ENCODE measurements at places on chromosomes 2 and 18. TPM values are rescaled to one million over a fixed set of nuclear protein-coding genes. Genes with fewer than 3 reads are reported as not detected.
A peak's percentile ranks its signal among the peaks of the same experiment; 100 is the strongest.

GRCh38 chr2:46984040-46984439 lies 68.4 kb upstream of the MCFD2 start:
- DNase-seq = no peak

Gene DPYSL5
- 0.03 TPM for polyA plus RNA-seq

GRCh38 chr2:83944191-83944590 lies 514.9 kb downstream of the SUCLG1 start:
- DNase-seq = no peak

Gene AMER3
- not detected for polyA plus RNA-seq

- peak; percentile 42 for DNase-seq
Measured at GRCh38 chr2:160918906-160919503, 241.2 kb upstream of the TANK start.

GRCh38 chr2:49000695-49001094 lies 153.6 kb downstream of the FSHR start:
- no peak for DNase-seq

DNA sequence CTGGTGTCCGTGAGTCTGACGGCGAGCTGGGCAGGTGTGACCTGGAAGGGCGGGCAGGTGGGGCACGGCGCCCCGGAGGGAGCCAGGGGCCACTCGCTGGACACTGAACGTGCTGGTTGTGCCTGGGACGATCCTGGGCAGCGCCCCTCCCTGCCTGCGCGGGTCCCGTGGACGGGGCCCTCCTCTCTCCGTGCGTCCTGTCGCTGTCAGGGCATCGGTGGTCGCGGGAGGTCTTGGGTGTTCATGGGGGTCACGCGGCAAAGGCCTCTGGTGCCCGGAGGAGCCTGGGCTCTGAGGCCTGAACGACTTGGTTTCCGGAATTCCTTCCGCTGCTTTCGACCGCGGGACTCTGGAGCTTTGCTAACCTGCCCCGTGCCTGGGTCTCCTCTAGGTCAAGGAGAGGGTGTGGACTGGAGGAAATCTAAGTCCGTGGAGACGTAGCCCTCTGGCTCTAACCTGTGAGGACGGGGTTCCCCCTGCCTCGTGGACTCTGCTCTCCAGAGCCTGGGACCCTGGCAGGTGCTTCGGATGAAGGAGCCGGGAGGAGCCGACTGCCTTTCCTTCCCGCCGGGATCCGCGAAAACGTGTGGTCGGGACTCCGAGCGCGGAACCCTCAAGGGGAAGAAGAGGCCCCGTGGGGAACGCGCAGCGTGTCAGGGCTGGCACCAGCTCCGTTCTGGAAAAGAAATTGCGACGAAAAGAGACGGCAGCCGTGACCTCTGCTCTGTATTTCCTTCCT lies 14.7 kb downstream of the SOX11 start:
- DNase-seq = no peak

GRCh38 chr2:75606761-75607399 lies 39.7 kb upstream of the MRPL19 start:
- no peak for DNase-seq

- DNase-seq = no peak
Measured at GRCh38 chr2:51581636-51582267, 549.8 kb upstream of the NRXN1 start.

DNA sequence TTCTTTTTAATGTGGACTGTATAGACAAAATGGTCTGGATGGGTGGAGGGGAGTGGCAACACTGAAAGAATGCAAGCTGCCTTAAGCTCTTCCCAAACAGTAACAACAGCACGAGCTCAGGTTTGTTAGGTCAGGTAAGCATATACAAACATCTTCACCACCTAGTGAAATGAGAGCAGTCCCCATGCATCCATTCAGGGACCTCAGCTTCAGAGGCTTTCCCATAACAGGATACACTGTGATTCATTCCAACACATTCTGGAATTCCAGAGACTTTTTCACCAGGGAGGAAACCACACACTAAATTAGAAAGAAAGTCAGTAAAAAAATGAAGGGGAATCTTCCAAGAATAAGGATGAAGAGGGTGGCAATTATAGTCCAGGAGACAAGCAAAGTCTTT lies 50.4 kb upstream of the BZW1 start:
- DNase-seq = no peak

DNA sequence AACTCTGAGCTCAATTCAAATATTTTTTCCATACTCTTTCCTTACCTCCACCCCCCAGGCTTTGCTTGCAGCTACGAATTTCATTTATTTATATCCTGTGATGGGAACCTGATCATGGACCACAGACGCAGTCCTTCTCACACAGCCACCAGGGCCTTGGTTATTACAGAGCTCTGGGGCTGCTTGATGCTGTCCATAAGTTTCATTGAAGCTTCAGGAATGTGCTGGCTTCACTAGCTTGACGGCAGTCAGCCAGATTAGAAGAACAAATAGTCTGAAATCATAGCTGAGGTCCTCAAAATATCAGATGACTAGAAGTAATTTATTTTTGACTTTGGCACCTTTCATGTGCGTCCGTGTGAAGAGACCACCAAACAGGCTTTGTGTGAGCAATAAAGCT lies 104.9 kb downstream of the VWA3B start:
- DNase-seq = no peak

DNA sequence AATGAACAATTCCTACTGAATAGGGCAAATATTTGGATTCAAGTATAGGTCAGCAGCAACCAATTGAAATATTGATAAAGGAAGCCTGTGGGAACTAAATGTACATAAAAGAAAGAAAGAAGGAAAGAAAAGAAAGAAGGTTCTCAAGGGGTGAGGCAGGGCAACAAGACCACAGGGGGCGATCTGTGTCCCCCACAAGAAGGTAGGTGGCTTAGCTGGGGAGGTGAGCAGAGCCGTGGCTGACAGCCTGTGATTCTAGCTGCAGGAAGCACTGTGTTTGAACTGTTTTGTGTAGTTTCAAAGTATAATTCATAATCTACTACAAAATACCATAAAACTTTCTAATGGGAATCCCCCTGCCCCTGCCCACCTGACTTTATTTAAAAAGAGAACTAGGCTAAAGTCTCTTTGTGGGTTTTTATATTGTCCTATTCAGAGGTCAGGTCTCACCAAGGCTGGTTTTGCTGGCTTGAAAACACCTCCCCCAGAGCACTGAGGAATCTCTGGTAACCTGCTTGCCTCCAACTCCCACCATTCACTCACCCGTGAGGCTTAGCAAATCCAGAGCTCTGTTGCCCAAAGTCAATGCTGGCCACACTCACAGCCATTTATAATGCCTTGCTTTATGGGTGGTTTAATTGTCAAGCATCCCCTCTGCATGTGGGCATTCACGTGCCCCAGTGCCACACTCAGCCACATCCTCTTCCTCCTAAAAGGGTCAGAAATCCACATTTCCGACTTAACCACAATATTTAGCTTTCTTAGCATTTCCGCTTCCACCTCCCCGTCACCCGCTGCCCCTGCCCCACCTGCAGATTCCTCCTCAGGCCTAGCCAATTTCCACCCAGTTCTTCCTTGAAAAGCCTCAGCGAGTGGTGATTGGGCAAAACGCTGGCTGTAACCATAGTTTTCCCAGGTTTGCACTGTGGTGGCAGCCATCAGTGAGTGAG lies 36.4 kb upstream of the LMAN1 start:
- DNase-seq = no peak

GRCh38 chr2:83516503-83516902 lies 942.6 kb downstream of the SUCLG1 start:
- no peak for DNase-seq

Gene ITGB6
- polyA plus RNA-seq = 3.0 TPM

Gene CELF4
- polyA plus RNA-seq = 0.17 TPM

- DNase-seq = no peak
Measured at GRCh38 chr2:64751286-64752260, 97.9 kb upstream of the SERTAD2 start.

- no peak for DNase-seq
Measured at GRCh38 chr18:23133860-23134779, 1.2 kb upstream of the CABLES1 start.

Gene CXCR1
- polyA plus RNA-seq = not detected

- DNase-seq = no peak
Measured at GRCh38 chr2:55150834-55151233, 81.3 kb downstream of the CLHC1 start.

- no peak for DNase-seq
Measured at GRCh38 chr2:117717072-117717471, 97.4 kb upstream of the DDX18 start.

Gene CDKL4
- not detected for polyA plus RNA-seq

DNA sequence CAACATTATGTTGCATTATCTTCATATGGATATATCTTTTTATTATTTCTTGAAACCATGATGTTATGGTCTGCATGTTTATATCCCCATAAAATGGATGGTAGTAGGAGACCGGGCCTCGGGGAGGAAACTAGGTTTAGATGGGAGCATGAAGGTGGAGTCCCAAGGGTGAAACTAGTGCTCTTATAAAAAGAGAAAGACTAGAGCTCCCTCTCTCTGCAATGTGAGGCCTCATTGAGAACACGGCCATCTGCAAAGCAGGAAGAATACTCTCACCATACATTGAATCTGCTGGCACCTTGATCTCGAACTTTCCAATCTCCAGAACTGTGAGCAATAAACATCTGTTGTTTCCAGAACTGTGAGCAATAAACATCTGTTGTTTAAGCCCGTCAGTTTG lies 64.0 kb downstream of the NXPH2 start:
- no peak for DNase-seq

Gene CLEC4F
- 0.21 TPM for polyA plus RNA-seq

GRCh38 chr2:132620115-132620514 lies 49.9 kb downstream of the LYPD1 start:
- DNase-seq = no peak

GRCh38 chr18:21191596-21192307 lies 50.3 kb upstream of the GREB1L start:
- peak; percentile 59 for DNase-seq

- DNase-seq = no peak
Measured at GRCh38 chr2:96831679-96832078, 12.1 kb downstream of the ANKRD23 start.

Gene IL36RN
- not detected for polyA plus RNA-seq

DNA sequence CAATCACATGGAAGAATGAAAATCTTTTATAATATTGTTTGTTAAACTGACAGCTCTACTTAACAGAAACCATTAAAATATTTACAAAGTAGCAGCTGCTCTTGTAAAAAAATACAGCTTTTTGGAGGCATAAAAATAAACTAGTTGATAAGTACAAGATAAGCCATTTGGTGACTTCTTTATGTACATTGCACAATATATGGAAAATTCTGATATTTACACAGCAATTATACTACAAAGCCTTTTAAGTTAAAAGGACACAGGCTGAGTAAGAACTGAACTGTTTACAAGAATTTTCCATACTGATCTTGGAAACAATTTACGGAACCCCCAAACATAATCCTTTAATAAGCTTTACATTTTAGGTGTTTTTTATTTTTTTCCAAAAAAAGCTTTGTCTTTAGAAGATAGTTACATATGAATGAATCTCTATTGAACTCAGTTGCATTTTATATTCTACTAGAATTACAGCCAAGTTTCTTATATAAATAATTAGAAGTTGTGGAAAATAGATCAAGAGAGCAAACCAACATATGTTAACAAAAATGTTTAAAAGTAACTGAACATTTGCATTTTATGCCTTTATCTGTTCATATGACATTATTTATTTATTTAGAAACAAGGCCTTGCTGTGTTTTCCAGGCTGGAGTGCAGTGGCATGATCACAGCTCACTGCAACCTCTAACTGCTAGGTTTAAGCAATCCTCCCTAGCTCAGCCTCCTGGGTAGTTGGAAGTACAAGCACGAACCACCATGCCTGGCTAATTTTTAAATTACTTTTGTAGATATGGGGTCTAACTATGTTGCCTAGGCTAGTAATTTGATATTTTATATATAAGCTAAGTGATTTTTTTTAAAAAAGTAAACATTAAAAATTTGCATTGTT lies 142.5 kb downstream of the OTX1 start:
- DNase-seq = no peak

DNA sequence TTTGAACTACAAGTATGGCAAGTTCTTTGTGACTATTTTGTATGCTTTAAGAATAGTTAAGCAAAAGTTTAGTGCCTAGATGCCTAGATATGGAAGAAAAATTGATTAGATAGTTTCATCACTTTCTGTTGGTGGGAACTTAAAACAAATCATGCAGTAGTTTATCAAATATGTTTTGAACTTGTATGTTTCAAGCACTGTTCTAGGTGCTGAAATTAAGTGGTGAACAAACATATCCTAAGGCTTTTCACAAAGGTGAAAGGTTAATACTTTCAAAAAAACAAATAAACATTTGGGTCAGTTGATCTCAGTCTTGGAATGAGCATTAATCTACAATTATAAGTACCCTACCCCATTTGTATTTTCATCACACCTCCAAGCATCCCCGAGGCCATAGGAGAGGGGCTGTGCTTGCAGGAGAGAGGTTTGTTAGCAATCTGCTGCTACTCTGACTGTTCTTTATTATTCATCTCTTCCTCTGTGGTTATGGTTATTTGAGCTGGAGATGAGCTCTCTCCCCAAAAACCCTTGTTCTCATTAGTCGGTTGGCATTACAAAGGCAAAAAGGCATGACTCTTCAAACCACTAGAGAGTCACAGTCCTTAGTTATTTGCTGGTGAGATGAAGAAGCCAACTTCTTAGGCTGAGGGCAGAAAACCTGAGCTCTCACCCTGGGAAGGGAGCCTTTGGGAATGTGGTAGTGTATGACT lies 103.9 kb upstream of the FHL2 start:
- DNase-seq = no peak

GRCh38 chr2:61536180-61536571 lies 2.0 kb downstream of the XPO1 start:
- no peak for DNase-seq

Gene FAM117B
- 0.67 TPM for polyA plus RNA-seq

Gene TMSB10
- 317 TPM for polyA plus RNA-seq

Gene GKN2
- polyA plus RNA-seq = not detected

- DNase-seq = no peak
Measured at GRCh38 chr2:143140864-143141661, 11.8 kb downstream of the ARHGAP15 start.

DNA sequence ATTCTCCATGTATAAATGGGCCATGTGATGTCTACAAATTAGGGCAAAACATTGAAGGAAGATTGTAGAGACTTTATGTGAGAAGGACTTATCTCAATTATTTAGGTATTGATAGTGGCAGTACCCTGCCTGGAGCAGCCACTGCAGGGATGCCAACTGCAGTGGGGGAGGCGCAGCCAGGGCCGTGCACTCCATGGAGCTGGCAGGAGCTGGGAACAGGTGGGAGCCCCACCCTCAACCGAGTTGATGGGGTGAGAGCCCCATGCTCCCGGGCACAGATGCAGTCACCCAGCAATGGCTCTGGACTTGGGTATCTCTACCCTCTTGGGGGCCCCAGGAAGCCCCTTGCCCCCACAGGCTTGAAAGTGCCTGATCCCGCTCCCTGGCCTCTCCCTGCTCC lies 564.3 kb downstream of the SLC4A3 start:
- no peak for DNase-seq

DNA sequence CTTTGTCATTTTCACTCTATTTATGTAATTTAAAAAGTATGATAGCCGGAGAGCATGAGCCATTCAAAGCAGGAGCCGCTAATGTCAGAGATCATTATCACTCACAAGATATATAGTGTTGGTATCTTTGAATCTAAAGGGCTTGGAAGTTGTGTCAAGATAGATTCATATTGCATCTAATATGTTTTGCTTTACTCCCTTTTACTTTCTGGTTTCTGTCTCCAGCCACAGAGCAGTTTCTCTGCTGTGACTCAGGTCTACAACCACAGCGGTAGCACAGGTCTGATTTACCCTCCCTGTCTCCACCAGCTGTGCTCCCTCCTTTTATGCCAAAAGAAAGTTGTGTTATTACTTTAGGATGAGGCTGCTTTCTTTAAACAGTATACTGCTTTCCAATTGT lies 424.0 kb downstream of the ARHGAP15 start:
- DNase-seq = no peak

Gene STPG4
- 0.03 TPM for polyA plus RNA-seq

Gene SFXN5
- polyA plus RNA-seq = 12.7 TPM

- DNase-seq = no peak
Measured at GRCh38 chr2:31287654-31288053, 53.7 kb downstream of the EHD3 start.
